ENCODE measurements at places on chromosomes 5 and 9. TPM values are rescaled to one million over a fixed set of nuclear protein-coding genes. Genes with fewer than 3 reads are reported as not detected.

IL5 gene
- total RNA-seq, result not detected

DNA sequence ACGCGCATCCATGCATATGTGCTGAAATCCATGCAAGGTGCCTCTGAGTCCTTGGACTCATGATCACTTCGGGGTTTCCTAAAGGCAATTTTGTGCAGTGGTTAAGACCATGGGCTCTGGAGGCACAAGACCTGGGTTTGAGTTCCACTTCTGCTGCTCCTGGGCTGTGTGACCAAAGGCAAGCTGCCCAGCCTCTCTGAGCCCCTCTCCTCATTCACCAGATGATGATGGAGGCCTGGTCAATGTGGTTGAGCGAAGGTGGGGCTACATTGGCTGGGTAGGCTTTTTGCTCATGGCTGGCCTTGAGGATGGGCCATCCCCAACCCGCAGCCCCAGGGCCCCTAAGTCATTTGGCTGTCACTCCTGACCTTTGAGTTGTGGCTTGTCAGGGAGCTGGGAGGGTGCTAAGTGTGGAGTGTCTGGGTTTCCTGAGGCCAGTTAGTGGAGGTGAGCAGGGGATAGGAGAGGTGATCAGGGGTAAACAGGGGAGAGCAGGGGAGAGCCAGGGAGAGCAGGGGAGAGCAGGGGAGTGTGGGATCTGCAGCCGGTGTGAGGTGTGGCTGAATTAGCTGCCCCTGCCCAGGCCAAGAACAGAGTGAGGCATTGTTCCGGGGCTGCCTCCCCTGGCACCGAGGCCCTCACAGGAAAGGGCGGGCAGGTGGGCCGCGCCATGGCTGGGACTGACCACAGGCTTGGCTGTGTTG lies 64.6 kb upstream of the SYNPO start:
- DNase-seq, result no peak

- DNase-seq, result no peak
Observed at GRCh38 chr5:168339109-168339771, 47.8 kb downstream of the WWC1 start.

DNA sequence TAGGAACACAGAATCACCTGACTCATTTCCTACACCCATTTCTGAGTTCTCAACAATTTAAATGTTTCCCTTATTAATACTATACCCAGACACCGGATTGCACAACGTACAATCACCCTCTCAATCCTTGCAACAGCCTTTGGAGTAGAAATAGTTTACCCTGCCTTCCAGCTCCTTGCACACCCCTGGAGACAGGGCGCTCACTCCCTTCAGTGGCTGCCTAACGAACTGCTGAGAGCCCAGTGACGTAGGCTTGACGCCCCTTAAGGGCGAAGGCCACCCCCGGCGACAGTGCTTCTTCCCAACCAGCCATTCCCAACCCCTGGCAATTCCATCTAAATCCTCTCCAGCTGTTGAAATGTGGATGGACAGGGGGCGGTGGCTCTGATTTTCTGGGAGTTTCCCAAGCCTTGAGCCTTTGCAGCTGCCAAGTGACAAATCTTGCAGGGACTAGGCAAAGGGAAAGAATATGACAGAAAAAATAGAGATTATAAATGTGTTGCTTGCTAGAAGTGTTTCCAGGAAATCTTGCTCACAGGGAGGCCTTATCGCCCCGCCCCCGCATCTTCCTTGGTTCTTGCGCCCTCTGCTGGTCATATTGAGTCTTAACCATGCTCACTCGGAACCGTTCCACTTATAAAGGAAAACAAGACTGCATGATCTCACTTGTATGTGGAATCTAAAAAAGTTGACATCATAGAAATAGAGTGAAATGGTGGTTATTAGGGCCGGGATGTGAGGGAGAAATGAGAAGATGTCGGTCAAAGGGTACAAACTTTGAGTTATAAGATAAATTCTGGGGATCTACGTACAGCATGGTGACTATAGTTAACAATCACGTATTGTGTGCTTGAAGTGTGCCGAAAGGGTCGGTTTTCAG lies 7.6 kb upstream of the BARX1 start:
- peak; percentile 93 for DNase-seq

GRCh38 chr5:142215915-142216681 lies 107.5 kb downstream of the NDFIP1 start:
- peak; percentile 98 for DNase-seq

- no peak for DNase-seq
Observed at GRCh38 chr9:73995836-73996235, 501.3 kb upstream of the RORB start.

DNA sequence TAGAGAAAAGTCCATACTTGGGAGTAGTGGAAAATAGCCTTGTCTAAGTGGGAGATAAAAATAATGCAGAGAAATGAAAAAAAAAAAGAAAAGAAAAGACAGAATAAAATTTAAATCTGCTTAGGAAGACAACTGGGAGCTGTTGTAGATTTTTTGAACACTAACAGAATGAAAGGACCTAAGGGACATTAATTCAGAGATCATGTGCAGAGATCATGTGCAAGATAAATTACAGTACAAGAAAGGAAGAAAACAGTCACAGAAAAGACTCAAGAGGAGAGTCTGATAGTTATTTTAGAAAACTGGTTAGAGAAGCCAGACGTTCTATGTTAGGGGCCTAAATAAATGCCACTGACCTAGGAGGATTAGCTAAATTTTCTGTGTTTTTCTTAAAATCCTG lies 1226.8 kb upstream of the NUDT12 start:
- DNase-seq, result no peak

- DNase-seq, result no peak
Observed at GRCh38 chr5:50798002-50798401, 131.6 kb downstream of the PARP8 start.

- no peak for DNase-seq
Observed at GRCh38 chr5:88878976-88879375, 4.0 kb downstream of the MEF2C start.

DNA sequence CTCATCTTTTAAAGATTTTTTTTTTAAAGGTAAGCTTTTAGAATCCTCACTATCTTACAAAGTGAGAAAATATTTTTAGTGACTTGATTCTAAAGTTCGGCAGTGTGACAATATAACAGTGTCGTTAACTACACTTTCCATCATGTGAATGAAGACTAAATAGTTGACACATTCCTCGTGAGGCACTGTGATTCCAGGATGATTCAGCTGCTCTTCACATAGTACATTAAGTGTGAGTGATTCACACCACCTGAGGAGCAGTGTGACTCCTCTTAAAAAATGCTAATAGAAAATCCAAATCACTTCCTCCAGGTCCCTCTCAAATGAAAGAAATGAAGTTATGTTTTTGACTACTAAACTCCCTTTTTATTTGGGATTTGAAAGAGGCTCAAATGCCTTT lies 589.5 kb downstream of the GABRG2 start:
- DNase-seq, result no peak

GRCh38 chr9:109765830-109766229 lies 14.2 kb upstream of the PALM2AKAP2 start:
- DNase-seq, result no peak

DNA sequence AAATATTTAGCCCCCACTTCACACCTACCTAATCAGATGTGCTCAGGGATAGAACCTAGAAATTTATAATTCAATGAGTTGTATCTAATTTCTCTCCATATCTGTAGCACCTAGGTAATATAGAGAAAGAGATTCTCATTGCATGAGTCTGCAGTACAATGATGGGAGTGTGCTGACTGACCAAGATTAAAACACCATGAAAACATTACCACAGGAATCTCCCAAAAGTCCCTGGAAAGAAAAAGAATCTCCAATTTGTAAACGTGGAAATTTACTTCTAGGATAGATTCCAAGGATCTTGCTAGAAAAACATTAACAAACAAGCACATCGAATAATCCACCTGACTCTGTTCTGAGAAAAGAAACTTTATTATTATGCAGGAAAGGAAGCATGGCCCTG lies 45.0 kb upstream of the DMRTA1 start:
- peak; percentile 31 for DNase-seq

DNA sequence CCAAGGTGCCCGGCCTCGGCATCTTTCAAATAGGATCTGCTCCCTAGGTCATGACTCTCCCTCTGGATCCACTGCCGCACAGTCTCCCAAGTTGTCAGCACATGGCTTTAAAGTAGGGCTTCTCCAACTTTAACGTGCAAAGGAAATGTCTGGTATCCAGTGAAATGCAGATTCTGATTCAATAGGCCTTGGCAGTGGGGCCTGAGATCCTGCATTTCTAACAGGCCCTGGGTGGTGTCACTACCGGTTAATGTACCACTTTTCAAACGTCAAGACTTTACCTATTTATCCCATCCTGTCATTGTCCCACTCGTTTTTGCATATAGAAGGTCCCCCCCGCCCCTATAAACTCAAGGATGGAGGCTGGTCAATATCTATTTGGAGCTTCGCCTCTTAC lies 137.6 kb upstream of the ZNF618 start:
- no peak for DNase-seq

PCDHGA8 gene
- total RNA-seq, result 1.6 TPM

DNA sequence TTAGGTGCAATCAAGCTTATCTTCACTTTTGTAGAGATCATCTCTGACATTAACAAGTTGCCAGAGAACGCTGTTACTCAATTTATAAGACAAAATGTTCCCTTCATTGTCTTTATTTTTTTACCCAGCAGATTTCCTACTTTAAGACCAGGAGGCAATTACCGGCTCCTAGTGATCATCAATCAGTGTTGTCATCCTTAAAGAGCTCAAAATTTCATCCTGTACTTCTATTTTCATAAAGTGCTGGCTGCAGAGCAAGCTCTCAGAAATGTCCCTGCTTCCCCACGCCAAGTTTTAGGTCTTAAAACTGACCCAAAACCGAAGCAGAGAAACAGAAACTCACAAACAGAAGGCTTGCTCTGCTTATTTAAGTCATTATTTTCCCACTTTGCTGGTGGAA lies 82.9 kb downstream of the PJA2 start:
- no peak for DNase-seq

DNA sequence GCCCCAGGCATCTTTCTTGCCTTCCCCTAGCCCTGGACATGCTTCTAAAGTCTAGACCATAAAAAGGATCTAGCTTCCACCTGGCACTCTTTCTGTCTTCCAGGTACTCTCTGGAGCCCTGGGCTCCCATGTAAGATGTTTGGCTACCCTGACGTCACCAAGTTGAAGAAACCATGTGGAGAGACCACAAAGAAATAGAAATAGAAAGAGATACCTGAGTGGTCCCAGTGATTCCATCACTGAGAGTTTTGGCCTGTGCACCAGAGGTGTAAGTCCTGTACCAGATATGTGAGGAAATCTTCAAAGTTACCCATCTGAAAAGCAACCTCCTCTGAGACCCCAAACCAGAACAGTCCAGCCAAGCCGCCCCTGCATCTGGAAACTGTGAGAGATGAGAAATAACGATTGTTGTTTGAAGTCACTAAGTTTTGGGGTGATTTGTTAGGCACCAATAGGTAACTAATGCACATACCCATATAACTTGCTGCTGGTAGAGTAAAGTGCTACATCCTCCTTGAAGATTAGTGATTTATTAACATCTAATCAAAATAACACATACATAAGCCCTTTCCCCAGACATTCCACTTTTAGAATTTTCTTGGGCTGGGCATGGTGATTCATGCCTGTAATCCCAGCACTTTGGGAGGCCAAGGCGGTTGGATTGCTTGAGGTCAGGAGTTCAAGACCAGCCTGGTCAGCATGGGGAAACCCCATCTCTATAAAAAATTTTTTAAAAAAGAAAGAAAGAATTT lies 85.7 kb upstream of the LHFPL2 start:
- DNase-seq, result no peak

- no peak for DNase-seq
Observed at GRCh38 chr9:5265939-5266338, 34.7 kb downstream of the INSL4 start.

CDH9 gene
- total RNA-seq, result not detected

DNA sequence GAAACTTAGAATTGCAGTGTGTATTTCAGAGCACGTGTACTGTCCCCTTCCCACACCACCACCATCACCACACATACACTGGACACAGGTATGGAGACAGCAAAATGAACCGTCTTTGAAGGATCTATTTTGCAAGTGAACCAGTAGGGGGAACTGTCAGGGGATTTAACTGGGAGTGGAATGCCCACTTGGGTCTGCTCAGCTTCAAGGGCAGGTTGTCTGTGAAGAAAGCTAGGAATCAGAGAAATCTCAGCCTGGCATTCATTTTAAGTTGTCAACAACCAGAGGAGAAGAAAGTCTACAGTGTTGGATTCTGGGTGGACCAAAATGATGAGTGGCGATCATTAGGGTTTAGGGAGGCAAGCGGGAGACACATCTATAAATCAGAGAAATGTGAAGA lies 147.0 kb downstream of the DCP2 start:
- no peak for DNase-seq

GRCh38 chr5:159459132-159459627 lies 128.9 kb upstream of the IL12B start:
- no peak for DNase-seq

MED10 gene
- total RNA-seq, result 13.3 TPM

DNA sequence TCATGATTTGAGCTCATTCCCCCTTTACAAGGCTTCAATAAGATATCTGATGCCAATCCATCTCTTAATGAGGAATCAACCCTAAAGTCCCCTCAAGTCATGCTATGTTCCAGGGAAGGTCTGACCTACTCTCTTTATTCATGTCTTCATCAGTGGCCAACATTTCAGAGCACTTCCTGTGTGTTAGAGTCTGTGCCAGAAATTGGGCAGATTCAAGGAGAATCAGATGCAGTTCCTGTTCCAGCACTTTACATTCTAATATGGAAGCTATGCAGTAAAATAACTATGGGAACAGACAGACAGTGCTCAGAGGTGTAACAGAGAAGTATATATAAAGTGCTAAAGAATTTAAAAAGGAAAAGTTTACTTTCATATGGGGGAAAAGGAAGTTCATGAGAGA lies 193.4 kb upstream of the NR4A3 start:
- no peak for DNase-seq

DNA sequence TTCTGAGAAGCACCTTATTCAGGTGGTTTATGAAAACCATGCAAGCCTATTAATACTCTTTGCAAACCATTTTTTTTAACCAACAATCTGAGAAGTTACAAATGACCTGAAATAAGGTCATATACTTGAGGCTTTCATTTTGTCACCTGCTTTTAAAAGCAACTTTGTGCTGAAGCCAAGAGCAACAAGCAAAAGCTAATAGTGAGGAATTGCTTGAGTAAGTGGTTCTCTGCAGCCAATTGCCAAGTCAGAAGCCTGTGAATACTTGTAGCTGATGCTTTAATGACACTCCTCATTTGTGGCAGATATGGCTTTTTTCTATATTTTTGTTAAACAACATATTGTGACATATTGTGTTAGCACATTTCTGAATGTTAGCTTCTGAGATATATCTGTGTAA lies 126.7 kb upstream of the ZNF608 start:
- DNase-seq, result no peak

PDE6A gene
- total RNA-seq, result 0.47 TPM

- DNase-seq, result no peak
Observed at GRCh38 chr9:19699756-19700155, 89.1 kb downstream of the SLC24A2 start.

ADGRV1 gene
- 4.4 TPM for total RNA-seq

DNA sequence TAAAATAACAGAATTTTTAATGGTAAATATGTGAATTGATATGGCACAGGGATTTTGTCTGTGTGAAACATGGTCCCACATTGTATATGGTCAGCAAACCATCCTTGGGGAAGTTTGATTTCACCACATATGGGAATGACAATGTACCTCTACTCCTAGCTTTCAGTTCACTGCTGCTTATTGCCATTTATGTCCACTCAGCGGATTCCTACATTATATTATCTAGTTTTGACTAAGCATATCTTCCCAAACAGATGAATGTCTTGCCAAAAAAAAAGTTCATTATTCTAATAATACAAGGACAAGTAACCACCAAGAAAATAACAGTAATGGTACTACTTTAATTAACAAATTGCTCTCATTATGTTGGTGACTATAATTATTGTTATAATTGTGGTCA lies 1521.6 kb downstream of the MAT2B start:
- DNase-seq, result no peak
